ENCODE measurements at places on chromosomes 7 and 10.

DNA sequence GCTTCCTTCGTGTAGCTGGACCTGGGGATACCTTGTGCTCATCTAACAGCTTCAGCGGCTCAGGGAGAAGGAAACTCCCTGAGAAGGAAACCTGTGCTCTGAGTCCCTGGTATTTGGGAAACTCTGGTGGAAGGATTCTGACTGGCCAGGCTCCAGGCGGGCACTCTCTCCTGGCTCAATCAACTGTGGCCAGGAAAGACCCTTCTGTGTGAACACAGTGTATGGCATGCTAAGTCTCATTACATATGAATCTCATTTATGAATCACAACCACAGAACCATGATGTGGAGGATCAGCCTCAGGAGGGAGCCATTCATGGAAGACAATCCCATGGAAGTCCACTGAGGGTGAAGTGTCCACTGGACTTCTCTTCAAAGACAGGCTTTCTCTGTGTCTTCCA, 20.9 kb downstream of the NPS start:
- no peak for DNase-seq

DNA sequence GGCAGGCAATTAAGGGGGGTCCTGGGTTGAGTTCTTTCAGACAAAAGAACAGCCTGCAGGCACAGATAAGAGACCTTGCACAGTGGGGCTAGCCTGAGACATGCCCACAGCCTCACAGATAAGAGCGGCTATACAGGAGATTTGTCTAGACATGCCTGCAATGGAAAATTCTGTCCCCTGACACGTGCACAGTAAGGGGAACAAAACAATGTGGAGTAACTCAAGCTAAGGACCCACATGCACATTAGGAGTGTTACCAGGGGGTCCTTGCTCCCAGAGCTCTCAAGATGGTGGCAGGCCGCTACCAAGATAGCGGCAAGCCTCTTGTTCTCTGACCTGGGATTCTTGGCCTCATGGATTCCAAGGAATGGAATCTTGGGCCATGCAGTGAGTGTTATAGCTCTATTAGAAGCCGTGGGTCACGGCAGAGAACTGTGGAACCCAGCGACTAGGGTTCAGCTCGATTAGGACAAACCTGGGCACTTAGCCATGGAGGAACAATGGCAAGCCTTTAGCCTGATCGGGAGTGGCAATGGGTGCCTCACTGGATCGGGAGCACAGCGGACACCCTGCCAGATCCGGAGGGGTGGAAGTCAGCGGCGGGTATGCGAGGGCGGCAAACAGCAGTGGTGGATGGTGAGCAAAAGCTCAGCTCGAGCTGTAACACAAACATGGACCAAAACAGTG, 196.9 kb downstream of the CCSER2 start:
- DNase-seq = no peak

- DNase-seq = no peak
These were observed 15.3 kb upstream of the THSD7A start for GRCh38 chr7:11847336-11847735.

- DNase-seq = no peak
These were observed 4.9 kb upstream of the ADIRF start for GRCh38 chr10:86963341-86963919.

- no peak for DNase-seq
These were observed 126.3 kb upstream of the SFMBT2 start for GRCh38 chr10:7537126-7537525.

DNA sequence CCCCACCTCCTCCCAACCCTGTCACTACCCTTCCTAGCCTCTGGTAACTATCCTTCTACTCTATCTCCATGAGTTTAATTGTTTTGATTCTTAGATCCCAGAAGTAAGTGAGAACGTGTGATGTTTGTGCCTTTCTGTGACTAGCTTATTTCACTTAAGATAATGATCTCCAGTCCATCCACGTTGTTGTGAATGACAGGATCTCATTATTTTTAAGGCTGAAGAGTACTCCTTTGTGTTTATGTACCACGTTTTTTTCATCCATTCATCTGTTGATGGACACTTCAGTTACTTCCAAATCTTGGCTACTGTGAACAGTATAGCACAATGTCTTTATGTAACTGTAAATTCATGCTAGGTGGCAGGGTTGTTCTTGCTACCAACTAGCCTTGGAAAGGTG, 461.6 kb downstream of the PLXDC2 start:
- no peak for DNase-seq

- DNase-seq = no peak
These were observed 5.5 kb downstream of the PTPRN2 start for GRCh38 chr7:158582089-158582456.

GRCh38 chr7:67341153-67341768, 344.6 kb downstream of the TYW1 start:
- DNase-seq = no peak

Measured in stimulated activated CD4-positive, alpha-beta T cell treated with anti-CD3 and anti-CD28 coated beads, Interleukin-1b, Interleukin-23, amount 100 ng/mL, for 1 hour (primary cell).